Right cardiac atrium (tissue), 5 donors: ENCODE measurements at places on chromosomes 3 and 15. TPM values are rescaled to one million over a fixed set of nuclear protein-coding genes. Genes with fewer than 3 reads are reported as not detected.

GPR149 gene
- total RNA-seq, result not detected

SLC41A3 gene
- 30.9 TPM for total RNA-seq

GATM gene
- 33.8 TPM for total RNA-seq

DNA sequence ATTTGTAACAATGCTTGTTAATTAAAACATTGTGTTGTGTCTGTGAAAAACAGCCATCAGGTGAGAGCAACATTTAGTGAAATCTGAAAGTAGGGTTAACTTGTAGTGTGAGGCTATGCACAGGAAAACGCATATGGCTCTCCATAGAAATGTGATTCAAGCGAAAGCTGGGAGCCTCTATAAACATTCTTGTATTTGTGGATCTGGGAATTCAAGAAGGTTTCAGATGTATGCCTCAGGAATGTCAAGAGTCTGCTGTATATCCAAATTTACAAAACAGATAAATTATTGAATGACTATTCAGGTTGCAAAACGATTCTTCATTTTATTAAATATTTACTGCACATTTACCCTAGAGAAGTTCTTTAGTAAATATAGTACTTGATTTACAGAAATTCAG is 166.0 kb downstream of the THSD4 start:
- no peak for DNase-seq

GRCh38 chr3:36736301-36736700 is 28.1 kb downstream of the DCLK3 start:
- no peak for DNase-seq

GRCh38 chr3:35144011-35144410 is 495.3 kb upstream of the ARPP21 start:
- no peak for DNase-seq

DNA sequence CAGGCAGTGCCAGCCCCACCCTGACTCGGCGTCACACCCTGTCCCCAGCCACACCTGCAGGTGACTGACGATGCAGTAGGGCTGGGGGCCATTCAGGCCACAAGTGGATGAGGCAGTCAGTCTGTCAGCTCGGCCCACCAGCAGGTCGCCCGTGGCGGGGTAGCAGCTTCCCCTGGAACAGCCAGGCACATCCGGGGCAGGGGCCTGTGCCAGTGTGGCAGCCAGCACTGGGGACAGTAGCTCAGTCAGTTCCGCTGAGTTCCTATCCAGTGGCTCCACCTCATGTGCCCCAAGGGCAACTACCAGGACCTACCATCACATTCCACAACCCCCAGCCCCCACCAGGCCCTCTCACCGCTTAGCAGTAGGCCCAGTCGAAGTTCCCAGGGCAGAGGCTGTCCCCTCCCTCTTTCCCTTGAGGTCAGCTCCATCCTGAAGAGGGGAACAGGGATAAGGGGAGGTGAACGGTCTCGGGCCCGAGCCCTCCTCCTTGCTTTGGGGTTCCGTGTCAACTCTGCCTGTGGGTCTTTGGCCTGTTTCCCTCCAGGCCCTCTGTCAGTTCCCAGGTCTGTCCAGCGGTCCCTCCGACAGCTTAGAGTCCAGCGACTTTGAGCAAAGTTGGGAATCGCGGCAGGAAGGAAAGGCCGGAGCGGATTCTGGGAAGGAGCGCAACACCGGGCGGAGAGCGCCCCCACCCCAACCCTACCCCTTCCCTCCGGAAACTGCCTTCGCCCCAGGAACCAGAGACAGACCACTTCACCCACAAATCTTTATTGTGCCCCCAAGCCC is at the start of gene LAMB2:
Gene LAMB2 (minus strand): TSS at position 614 of the 789 bp plus-strand sequence. CDS start 183 bp downstream, at position 431.
- peak; percentile 91 for DNase-seq
